ENCODE measurements at places on chromosomes 2 and 18. TPM values are rescaled to one million over a fixed set of nuclear protein-coding genes. Genes with fewer than 3 reads are reported as not detected.

The AKAIN1 gene
- not detected for total RNA-seq

The PARD6G gene
- 0.23 TPM for total RNA-seq

The PPIG gene
- total RNA-seq, result 28.4 TPM

The ITGA6 gene
- total RNA-seq, result 213 TPM

- DNase-seq, result no peak
Observed at GRCh38 chr2:168255866-168256265, 8.5 kb upstream of the STK39 start.

DNA sequence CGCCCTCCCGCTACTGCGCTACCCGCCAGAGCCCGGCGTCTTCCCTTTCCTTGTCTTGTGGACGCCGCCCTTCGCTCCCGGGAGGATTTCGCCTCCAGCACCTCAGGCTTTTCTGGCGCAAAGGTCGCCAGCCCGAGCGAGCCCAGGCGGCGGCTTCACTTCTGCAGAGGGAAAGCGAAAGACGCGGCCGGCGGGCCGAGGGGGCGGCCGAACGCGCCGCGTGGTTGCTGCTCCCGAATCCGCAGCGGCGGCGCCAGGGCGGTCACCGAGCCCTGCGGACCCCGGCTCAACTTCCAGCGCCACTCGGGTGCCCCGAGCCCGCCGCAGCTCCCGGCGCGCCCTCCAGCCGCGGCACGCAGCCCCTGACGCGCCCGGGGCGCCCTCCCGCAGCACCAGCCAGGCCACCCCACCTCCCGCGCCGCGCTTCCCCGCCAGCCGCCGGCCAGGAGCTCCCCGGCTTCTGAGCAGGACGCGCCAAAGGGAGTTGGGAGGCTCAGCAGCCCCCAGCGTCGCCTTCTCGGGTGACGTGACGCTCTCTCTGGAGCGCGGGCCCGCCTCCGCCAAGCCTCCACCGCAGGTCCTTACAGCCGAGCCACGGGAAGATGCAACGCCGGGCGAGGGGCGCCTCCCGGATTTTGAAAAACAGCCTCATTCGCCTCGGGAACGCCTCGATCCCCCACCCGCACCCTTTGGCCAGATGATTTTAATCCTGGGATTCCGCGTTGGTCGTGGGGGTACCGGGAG, 84.9 kb upstream of the EPB41L3 start:
- no peak for DNase-seq

DNA sequence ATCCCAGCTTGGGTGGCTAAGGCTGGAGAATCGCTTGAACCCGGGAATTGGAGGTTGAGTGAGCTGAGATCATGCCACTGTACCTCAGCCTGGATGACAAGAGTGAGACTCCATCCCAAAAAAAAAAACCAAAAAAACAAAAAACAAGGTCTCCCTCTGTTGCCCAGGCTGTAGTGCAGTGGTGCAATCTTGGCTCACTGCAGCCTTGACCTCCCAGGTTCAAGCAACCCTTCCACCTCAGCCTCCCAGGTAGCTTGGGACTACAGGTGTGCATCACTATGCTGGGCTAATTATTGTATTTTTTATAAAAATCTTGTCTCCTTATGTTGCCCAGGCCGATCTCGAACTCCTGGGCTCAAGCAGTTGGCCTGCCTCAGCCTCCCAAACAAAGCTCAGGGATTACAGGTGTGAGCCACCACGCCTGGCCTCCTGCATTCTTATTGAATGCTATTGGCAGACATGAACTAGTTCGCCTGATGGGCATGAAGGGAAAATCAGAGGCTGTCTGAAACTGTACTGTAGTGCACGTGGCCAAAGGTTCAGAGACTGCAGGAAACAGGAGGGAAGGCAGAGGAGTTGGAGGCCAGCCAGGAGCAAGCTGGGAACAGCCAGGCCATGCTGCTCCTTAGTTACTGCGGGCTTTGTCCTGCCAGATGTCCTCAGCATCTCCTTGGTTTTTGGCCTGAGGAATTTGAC, 16.0 kb upstream of the ASXL2 start:
- DNase-seq, result no peak

- no peak for DNase-seq
Observed at GRCh38 chr2:178928077-178928476, 120.9 kb upstream of the TTN start.

DNA sequence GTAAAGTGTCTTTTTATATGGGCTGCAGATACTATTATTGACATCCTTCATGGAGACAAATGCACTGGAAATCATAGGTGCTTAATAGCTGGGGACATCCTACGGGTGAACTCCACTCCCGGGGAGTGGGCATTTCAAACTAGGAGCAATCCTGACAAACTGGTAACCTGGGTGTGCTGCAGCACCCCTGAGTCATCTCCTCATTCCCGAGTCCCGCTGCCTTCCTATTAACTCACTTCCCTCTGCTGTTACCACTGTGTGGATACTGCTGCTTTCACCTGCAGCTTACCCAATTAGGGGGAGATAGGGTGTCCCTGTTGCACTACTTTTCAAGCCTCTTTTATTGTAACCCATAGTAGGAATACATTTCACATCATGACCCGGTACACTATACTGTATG, 134.2 kb downstream of the RAPGEF4 start:
- DNase-seq, result peak; percentile 55

DNA sequence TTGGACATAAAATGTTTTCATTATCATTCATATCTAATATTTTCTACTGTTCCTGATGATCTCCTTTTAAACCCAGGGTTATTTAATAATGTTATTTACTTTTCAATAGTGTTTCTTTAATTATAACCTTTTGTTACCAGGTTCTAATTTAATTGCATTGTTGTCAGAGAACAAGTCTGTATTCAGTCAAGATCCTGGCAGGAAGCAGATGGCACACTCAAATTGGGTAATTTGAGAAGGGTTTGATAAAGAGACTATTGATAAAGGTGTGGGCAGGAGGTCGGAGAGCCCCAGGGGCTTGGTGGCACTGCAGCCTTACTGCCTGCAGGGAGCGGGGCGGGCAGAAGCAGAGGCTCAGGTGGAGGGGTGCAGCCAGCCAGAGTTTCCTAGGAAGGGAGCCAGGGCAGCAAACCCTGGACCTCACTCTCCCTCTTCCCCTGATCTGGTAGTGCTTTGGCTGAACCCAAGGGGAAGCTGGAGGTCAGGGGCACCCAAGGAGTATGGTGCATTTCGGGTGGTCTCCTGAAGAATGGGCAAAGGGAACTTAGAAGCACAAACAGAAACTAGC, 2.3 kb upstream of the KIF1A start:
- DNase-seq, result no peak

GRCh38 chr2:143371616-143372015, 242.4 kb downstream of the ARHGAP15 start:
- no peak for DNase-seq

DNA sequence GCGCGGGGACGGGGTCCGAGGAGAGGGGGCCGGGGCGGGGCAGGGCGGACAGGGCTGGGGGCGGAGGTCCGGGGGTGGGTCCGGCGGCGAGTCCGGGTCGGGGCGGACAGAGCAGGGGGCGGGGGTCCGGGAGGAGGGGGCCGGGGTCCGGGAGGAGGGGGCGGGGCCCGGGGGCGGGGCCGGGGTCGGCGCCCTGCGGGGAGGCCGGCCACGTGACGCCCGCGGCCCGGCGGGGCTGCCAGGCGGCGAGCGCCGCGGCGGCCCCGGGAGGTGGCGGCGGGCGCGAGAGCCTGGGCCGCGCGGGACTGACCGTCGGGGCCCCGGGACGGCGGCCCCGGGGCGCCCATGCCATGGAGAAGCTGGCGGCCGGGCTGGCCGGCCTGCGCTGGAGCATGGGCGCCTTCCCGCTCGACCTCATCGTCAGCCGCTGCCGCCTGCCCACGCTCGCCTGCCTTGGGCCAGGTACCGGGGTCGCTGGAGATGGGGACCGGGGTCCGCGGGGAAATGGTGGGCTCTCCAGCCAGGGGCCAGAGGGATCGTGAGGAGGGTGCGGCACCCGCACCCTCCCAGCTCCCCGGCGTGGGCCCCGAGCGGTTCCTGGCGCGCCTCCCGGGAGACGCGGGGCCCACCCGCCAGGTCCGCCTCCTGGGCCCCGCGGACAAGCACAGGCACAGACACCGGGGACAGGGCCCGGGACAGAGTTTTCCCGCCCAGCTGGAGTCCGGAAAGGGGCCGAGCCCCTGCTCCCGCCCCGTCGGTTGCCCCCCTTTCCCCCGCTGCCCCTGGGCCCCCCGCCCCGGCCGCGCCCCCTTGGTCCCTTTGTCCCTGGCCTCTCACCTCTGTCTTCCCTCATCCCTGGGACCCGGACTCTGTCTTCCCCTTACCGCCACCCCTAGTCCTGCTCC, at the start of gene GAREM2:
Gene GAREM2 (plus strand): TSS at position 218 of the 905 bp plus-strand sequence. CDS start 133 bp downstream, at position 351.
- DNase-seq, result no peak

GRCh38 chr18:11909061-11909455, 941 bp upstream of the MPPE1 start:
- no peak for DNase-seq

DNA sequence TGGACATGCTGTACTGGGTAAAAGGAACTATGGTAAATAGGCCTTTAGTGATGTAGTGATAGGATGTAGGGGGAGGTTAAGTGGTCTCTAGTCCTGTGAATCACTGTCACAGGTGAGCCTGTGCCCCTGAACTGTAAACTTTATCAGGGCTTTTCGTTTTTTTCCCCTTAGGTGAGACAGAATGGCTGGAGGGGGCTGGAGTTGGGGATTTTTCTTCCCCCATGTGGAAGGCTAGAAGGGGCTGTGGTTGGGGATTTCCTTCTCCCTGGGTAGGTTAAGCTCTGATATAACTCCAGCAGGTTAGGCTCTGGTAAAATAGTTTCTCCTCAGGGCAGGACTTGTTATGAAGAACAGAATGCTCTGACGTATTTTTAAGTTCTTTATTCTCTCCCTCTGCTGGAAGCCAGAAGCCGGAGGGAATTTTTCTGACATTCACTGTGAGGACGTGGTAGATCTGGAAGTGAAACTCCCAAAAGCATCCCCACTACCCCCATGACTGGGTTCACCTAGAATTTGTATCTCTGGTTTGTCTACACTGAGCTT, 28.5 kb downstream of the PIKFYVE start:
- no peak for DNase-seq

GRCh38 chr18:14999085-14999975, 251.4 kb downstream of the ANKRD30B start:
- DNase-seq, result no peak
